NCI-H748 treated with DMSO at 0.1 percent for 48 hours (cell line): ENCODE measurements at places on chromosomes 5 and 9.

DNA sequence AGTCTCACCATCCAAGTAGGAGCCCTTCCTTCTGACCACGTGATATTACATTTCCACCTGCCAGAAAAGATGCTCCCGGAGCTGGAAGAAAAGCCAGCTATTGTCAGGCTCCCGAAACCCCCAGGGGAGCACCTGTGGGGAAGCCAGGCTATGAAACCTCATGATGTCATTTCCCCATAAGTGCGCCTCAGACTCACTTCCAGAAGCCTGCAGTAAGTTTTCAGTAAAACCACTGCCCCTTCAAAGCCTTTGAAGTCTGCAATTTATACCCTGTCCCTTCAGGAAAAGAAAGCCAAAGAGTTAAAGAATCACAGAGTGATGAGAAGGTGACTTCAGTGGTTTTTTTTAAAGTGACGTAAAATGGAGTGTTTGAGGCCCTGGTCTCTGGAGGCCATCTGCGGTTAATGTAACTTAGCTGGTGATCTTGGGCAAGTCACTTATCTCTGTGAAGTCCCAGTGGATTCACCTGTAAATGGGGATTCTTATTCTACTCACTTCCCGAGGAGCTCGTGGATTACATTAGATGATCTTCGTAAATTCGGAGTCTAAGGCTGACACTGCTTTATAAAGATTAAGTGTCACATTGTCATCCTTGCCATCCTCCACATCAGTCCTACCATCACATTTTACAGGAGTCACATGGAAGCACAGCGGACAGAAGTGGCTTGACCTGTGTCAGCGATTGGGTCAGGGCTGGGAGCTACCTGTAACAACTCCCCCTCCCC lies 2.6 kb upstream of the SEMA6A start:
- DNase-seq: no peak

DNA sequence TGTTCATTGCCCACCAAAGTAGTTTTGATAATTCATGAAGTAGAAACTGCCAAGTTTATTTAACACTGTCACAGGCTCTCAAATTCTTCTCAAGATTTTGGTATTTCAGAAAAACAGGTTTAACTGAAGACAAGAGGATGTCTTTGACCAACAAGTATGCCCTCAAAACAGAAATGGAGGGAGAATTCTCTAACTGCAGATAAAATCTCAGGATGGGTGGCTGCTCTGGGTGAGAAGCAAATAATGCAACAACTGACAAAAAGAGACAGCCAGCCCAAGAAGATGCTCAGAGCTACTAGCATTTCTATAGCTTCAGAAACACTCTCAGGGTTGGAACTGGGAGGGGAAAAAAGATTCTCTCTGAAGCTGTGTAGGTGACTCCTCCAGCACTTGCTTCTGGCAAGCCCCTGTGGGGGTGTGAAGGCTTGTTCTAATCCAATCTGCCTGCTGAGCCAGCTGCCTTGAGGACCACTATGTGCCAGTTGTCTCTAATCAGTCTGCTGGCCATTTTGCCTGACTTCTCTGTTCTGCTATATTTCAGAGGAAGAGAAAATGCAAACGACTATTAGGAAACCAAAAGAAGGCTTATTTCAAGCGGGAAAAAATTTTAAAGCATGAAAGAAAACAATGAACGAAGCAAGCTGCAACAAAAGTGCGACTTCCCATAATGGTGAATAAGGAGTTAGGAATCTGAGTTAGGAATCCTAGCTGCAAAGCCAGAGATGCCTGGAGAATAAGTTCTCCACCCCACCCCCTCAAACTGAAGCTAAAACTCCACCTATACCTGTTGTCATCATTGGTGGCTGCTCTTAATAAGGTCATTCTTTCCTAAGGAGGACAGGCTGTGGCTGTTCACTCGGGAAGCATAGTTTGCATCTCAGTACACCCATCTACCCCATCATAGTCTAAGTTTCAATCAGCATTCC lies 147.5 kb downstream of the GNAQ start:
- DNase-seq: no peak

GRCh38 chr5:171614971-171615653 lies 170.5 kb upstream of the SMIM23 start:
- no peak for DNase-seq

DNA sequence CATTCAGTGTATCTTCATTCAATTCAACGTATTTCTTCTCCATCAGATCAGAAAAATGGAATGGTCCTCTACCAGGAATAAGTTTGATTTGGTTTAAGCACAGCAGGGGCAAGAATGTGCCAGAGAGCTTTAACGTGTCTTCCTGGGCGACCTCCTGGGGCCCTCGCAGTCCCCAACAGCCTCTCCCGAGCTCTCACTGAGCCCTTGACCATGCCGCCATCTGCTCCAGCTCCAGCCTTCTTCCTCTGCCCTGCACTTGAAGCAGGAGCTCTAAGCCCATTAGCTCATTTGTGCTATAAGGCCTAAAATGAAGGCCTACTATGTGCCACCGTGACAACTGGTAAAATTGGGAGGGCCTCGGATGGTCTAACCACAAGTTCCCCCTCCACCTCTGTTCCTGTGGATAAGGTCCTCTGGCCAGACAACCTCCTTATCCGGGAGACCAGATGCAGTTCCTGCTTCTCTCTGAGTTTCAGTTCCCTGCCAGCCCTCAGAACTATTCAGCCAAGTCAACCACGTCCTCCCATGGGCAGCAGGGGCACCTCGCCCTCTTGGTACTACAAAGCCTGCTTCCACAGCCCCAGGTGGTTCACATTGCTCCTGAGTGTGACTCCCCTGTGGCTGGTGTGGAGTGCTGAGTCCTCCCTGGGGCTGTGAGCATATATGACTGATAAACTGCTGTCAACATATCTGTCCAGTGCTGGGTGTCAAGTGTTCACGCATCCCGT lies 35.8 kb downstream of the C5orf15 start:
- no peak for DNase-seq

DNA sequence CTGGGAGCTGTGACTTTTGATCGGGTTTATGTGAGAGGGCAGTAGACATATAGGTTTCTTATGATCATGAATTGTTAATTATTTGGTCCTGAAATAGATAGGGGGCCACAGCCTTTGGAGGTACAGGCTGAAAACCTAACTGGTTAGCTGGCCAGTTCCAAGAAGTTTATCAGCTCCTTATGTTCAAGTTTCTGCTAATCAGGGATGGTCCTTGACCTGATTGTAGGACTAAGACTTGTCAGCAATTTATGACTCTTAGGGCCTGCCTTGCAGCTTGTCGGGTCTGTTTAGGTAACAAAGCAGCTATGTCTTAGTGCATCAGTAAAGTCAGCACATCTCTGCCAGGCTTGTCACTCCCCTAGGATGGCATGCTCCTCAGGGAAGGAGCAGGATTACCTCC lies 151.8 kb upstream of the RUSC2 start:
- DNase-seq: no peak

DNA sequence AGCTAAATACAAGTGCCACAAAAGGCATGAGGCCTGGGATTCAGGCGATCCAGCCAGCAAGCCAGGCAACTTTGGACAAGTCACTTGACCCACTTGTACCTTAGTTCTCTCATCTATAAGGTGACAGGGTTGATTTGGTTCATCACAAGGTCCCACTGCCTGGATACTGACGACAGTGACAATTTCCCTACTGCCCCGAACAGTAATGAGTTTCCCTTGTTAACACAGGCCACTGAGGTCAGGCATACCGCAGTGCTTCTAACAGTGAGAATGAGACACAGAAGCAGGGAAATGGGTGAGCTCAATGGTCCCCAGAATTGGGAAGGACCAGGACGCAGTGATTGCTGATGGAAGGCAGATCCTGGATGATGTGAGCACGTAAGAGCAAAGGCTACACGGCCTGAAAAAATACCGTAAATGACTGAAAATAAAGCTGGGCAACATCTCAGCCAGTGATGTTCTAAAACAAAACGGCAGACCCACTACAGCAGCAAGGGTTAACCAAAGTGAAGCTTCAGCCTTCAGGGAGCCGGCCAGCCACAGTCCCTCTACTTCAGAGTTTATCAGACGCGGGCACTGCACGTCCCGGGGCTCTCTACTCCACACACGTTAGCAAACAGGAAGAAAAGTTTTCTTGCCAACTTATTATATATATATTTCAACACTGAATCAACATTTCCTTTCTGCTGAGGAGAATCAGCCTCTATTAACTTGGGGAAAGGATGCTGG lies 846 bp downstream of the MGAT1 start:
- no peak for DNase-seq

DNA sequence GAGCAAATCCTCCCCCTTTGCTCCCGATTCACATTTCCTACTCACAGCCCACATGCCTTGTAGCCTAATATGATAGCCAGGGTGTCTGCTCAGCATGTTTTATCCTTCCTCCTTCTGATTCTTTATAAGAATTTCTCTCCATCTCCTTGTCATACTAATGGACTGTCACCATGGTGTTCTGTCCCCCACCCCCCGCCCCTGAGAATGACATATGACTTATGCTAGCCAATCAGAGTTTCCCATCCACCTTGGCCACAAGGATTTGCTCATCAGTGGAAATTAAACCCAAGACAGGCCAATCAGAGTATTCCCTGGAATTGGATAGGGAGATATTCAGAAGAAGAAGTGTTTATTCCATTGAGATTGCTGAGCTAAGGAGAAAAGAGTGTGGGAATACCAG lies 16.0 kb downstream of the ABLIM3 start:
- no peak for DNase-seq

DNA sequence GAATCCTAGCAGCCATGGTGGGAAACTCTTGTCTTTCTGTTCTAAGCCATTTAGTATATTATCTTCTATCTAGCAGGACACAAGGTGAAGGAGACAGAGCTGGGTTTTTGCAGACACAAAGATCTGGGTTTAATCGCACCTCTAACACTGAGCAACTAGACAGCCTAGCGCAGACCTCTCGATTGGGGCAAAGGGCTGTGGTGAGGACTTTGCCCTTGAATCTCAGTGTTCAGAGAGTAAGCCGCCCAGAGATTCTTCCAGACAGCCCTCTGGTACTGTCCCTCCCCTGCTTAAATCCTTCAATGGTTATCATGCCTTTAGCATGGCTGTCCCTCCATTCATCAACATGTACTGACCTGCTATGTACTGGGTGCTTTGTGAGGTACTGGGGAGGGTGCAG lies 128.1 kb downstream of the CRB2 start:
- DNase-seq: no peak

- no peak for DNase-seq
Measured at GRCh38 chr5:100846772-100847171, 56.3 kb downstream of the ST8SIA4 start.

- DNase-seq: no peak
Measured at GRCh38 chr9:91963711-91964240, 13.7 kb upstream of the ROR2 start.
